ENCODE measurements at places on chromosomes 7 and 10.
A peak's percentile ranks its signal among the peaks of the same experiment; 100 is the strongest.

- no peak for DNase-seq
These were observed 213.3 kb upstream of the PHYHIPL start for GRCh38 chr10:58963101-58963534.

- no peak for DNase-seq
These were observed 11.8 kb upstream of the TNRC18 start for GRCh38 chr7:5435291-5436002.

GRCh38 chr7:86689363-86689762 lies 45.7 kb downstream of the GRM3 start:
- no peak for DNase-seq

DNA sequence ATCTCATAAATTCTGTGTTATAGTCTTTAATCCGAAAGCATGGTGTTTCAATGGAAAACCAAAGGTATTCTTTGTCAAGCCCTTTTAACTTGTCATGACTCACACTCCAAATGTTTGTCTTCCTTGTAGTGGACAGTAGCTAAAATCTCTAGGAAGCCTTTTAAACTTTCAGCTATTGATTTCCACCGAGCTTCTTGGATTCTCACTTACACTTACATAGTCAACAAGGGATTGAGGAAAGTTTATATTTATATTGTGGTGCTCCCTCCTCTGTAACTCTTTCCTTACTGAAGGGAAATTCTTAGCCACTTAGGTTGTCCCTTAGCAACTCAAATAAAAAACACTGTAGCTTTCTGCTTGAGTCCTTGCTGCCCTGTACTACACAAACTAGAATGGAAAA lies 31.2 kb upstream of the GPR37 start:
- no peak for DNase-seq

- no peak for DNase-seq
These were observed 26.3 kb downstream of the GAD2 start for GRCh38 chr10:26242706-26243350.

GRCh38 chr10:52623761-52624160 lies 148.8 kb downstream of the MBL2 start:
- no peak for DNase-seq

- no peak for DNase-seq
These were observed 945 bp downstream of the ADO start for GRCh38 chr10:62805231-62806099.

- DNase-seq, result no peak
These were observed 241.6 kb downstream of the NSUN6 start for GRCh38 chr10:18409599-18410397.

DNA sequence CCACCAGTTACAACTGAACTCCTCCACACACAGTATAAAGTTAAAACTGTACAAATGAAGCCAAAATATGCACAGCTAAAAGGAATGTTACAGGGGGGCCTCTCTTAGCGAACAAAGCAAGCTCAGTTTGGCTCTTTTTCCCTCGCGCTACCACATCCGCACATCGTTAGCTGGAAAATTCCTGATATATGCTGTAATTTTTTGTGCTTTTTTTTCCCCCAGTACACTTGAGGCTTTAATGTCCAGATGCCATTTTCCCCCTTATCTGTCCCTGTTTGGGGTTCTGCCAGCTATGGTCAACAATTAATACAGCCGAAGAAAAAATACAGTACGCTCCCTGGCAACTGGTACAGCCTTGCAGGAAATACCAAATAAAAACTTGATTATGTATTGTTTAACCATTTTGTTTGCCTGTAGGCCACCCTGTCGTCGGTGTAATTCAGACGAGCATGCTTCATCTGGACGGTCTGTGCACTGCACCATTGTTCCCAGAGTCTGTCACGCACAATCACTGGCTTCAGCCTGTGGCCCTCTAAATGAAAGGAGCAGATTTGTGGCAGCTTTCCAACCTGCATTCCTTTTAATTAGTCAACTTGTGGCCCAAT lies 108.1 kb upstream of the FAM133B start:
- DNase-seq, result peak; percentile 21

DNA sequence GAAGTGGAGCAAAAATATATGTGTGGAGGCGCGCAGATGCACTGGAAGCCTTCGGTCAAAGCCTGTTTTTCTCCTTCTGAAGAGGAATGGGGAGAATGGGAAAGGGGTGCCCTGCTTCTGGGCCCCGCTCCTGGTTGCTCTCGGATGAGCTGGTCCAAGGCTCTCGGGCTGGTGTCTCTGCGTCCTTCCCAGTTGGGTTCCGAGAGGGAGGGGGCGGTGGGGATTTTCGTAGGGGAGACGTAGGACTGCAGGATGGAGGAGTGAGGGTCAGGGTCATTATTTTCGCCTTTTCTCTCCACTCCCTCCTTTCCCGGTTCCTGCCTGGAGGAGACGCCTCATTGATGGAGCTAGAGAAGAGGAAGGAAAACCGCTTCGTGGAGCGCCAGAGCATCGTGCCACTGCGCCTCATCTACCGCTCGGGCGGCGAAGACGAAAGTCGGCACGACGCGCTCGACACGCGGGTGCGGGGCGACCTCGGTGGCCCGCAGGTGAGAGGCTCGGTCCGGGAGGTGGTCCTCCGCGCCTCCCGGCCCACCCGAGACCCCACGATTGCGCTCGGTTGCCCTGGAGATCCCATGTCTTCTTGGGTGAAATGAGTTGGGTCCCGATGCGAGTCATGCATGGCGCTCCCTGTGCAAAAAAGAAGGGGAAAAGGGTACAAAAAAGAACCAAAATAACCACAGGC lies 790 bp downstream of the ADAM22 start:
- DNase-seq, result no peak

- no peak for DNase-seq
These were observed 113.7 kb downstream of the LRMDA start for GRCh38 chr10:75544993-75545706.

DNA sequence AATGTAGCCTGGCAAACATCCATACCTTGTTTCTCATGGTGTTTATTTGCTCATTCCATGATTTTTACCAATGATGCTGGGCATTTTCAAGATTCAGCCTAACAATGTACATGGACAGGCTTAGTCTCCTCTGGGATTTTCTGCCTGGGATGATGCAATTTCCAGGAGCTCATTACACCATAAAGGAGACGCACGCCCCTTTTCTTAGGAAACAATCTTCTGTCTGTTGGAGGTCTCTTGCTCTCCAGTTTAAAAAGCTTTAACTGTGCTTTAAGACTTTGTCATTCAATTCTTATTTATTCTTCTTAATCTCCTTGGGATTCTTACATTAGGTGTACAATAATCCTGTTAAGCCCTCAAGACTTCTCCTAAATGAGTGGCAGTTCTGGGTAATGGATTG lies 150.3 kb upstream of the NRP1 start:
- DNase-seq, result no peak

DNA sequence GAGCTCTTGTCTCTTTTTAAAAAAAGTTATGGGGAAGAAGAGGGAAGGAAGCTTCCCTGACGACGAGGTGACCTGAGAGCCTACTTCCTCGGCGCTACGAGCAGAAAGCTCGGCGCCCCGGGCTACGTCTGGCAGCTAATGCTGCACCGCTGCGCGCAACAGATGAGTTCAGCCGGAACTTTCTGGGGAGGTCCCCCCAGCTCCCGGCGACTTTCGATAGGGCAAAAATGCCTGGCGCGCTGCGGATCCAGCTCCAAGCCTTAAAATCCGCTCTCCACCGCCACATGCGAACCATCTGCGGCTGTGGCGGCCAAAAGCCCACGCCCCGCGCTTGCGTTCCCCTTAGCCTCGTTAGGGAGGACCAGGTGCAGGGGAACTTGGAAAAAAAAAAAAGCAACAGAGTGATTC lies 621 bp downstream of the P4HA1 start:
- no peak for DNase-seq

DNA sequence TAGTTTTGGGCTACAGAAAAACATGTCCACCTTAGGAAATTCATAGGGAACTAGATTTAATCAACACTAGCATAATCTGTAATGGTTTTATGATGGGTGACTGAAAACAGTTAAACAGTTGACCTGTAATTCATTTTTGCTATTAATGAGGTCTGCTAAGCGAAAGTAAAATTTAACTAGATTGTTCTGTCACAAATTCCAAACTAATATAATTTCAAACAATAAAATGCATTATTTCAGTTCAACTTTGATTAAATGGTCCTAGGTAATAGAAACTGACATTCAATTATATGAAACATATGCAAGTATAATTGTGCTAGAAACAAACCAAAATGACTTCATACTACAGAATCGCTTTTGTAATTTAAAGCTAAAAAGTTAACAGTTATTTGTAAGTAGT lies 6.9 kb downstream of the NOC3L start:
- DNase-seq, result no peak

DNA sequence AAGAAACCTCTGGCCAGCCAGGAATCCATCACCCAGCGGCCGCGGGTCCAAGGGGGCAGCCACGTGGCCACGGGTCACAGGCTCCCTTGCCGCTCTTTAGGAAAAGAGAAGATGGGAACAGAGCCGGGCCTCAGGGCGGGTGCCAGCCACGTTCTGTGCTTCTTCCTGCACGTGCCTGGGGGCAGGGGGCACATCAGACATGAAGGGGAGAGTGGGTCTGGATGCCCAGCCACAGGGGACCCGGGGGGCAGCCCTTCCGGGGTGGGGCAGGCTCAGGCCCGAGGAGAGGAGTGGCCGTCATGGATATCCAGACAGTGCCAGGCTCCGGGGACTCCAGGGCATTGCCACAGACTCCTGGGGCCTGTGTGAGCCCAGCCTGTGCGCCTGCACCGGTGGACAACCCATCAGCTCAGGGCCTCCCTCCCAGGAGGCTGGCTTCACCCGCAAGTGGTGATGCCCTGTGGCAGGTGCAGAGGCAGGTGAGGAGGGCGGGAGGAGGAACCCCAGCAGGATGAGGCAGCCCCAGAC lies 31.0 kb upstream of the ADGRA1 start:
- DNase-seq, result no peak

- no peak for DNase-seq
These were observed 121.2 kb upstream of the FOXP2 start for GRCh38 chr7:114293289-114294012.

- DNase-seq, result no peak
These were observed 557.2 kb upstream of the CELF2 start for GRCh38 chr10:10460451-10460850.

DNA sequence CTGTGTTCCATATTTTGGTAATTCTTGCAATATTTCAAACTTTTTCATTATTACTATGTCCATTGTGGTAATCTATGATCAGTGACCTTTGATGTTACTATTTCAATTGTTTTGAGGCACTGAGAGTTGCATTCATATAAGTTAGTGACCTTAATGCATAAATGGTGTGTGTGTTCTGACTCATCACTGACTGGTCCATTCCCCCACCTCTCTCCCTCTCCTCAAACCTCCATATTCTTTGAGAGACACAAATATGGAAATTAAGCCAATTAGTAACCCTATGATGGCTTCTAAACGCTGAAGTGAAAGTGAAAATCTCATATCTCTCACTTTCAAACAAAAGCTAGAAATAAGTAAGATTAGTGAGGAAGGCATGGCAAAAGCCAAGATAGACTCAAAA lies 739.6 kb downstream of the CCSER2 start:
- DNase-seq, result no peak

GRCh38 chr7:38731215-38731614 lies 100.0 kb upstream of the AMPH start:
- no peak for DNase-seq

DNA sequence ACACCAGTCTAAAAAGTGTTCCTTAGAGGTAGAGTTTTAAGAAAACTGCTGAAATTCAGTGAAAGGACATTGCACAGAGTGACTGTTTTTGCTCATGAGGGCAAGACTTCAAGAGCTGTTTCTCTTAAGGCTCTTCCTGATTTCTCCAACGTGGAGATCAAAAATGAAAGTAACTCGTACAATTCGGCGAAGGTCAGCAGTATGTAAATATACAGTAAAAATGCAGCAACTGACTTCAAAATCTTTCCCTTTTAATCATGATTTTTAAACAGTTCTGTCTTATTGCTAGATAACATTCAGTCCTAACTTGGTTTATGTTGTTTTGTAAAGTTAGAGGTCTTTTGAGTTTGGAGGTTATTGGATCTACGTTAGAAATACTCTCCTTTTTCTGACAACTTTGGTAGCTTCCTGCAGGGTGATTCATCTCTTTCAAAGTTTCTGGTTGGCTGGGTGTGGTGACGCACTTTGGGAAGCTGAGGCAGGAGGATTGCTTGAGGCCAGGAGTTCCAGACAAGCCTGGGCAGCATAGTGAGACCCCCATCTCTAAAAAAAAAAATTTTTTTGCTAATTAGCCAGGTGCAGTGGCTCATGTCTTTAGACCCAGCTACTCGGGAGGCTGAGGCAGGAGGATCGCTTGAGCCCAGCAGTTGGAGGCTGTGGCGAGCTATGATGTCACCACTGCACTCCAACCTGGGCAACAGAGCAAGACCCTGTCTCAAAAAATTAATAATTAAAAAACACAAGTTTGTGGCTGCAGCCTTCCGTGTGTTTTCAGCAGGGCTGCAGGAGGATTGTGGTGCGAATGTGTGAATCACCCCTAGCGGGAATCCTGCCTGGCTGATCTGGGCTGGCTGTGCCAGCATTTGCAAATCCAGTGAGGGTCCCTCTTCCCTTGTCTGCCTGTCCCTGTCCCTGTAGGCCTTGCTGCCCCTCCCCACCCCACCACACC lies 29.2 kb upstream of the AP5Z1 start:
- no peak for DNase-seq

- no peak for DNase-seq
These were observed 201.9 kb upstream of the SHH start for GRCh38 chr7:156014201-156014600.

- DNase-seq, result no peak
These were observed 94.6 kb downstream of the FAS start for GRCh38 chr10:89085153-89085552.

GRCh38 chr7:88317422-88317821 lies 10.7 kb upstream of the STEAP4 start:
- DNase-seq, result no peak

DNA sequence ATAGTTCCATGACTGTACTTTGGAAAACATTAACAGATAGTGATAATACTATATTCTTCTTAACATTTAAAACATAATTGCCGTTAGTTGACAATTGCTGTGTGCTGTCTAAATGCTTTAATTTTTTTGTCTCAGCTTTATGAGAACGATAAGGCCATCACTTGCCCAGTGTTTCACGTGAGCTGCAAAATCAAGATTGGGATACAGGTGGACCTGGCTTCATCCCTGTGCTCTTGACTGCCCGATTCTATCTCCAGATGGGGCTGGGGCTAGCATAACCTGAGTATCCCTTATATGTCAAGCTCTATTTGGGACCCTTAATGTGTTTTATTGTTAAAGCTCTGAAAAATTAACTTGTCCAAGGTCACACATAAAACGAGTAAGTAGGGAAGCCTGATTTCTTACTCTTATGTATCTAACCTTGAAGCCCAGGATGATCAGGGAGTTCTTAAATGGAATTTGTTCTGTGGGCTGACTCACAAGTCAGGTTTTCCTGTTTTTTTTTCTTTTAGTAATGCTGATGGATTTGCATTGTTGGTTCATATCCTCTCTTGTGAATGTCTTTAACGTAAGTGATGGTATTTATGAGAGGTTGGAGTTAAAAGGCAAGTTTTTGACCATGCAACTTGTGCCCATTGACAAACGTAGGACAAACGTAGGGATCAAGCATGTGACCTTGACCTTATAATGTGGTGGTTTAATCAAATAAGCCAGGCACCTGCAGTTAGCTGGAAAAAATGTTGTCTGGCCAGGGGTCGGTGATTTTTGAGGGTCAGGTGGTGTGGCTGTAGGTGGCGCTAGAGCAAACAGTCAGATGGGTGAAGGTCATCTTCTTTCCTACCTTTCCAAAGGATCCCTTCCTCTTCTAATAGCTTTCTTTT lies 3.6 kb downstream of the PRKAR2B start:
- no peak for DNase-seq
